Activated T-cell treated with anti-CD3 and anti-CD28 coated beads for 48 hours (primary cell): ENCODE measurements at places on chromosomes 5 and 9.

GRCh38 chr5:31987985-31988710 lies 186.0 kb downstream of the GOLPH3 start:
- no peak for DNase-seq

GRCh38 chr5:165627548-165628170 lies 2122.2 kb downstream of the MAT2B start:
- no peak for DNase-seq

DNA sequence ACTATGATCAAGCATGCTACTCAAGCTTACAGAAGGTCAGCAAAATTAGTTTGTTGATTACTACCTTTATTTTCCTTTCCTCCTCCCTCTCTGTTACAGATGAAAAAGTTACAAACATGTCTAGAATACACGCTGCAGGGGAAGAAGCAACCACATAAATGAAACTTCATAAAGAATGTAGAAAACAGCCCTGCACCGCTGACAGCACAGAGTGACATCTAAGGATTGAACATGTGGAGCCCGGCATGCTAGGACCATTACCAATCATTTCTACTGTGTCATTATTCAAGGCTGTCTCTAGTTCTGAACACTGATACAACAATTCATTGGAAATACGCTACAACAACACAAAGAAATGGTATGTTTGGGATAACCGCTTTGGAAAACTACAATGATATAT lies 261.1 kb downstream of the MLLT3 start:
- DNase-seq = no peak

- no peak for DNase-seq
Observed at GRCh38 chr9:133971981-133972941, 19.9 kb downstream of the VAV2 start.

DNA sequence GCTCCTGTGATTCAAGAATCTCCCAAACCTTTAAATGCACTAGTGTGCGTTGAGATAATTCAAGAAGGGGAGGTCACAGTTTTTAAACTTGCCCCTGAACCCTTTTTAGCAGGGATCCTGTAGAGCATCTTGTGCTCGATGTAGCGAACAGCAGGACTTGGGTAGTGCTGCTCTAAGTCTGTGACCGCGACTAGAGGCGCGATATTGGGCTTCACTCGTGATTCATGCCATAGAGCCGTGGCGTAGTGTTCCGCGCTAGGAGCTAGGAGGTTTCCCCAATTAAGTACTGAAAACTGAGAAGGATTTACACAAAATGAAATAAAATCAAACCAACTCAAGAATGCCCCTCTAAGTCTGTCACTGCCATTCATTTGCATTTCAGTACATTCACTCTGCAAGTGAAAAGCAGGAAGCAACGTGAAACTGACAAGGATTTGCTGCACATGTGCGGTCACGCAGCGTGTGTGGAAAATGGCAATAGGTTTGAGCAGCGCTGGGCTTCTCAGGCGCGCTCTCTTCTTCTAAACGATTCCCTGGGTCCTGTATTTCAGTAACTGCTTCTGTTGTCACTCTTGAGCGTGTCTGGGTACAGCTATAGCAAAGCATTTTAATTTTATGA lies 1135.9 kb upstream of the WWC1 start:
- no peak for DNase-seq

DNA sequence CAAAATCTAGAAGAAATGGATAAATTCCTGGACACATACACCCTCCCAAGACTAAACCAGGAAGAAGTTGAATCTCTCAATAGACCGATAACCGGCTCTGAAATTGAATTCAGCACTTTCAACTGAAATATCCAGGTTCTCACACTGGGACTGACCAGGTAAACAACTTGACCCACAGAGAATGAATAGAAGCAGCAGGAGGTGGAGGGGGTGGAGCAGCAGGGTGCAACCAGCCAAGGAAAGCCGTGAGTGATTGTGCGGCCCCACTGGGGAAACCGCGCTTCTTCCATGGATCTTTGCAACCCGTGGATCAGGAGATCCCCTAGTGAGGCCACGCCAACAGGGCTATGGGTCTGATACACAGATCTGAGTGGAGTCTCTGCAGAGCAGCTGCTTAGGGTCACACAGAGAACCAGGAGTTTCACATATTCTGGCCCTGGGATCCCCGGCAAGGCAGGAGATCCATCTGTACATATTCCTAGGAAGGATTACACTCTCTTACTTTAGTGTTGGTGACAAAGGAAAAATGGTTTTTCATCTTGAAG lies 181.5 kb downstream of the SLCO4C1 start:
- DNase-seq = no peak

GRCh38 chr5:56739990-56740389 lies 75.4 kb upstream of the MAP3K1 start:
- DNase-seq = no peak

DNA sequence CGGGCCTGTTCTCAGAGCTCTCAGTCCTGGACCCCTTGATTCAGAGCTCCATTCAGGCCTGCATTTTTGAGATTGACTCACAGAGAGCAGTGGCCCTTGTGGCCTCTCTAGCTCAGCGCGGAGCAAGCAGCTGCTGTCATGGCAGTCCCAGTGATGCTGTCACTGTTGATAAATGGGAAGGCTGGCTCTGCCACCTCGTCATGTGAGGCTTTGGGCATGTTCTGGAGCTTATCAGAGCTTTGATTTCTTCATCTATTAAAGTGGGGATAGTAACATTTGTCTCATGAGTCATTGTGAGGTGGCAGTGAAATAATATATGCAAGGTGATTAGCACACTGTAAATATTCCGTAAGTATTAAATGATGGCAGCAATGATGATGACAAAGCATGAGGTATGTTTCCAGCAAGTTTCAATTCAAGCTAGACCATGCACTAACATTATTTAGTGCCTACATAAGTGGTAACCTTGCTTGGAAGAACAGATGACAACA lies 126.4 kb upstream of the CXCL14 start:
- no peak for DNase-seq

DNA sequence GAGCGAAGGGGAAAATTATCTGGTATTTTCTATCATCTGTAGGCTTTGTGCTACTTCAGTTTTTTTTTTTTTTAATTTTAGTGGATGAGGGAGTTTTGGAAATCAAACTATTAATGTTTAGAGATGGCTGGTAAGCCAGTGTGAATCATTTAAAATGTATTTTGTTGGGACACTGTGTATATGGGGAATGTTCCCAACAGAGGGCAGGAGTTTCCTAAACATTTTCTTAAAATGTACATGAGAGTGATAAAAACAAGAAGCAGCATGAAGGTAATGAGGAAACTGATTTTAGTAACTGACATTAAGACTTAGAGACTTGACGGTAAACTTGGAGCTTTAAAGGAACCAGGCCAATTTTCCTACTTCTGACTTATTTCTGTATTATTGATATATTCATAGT lies 68.2 kb upstream of the ITGA2 start:
- DNase-seq = no peak

DNA sequence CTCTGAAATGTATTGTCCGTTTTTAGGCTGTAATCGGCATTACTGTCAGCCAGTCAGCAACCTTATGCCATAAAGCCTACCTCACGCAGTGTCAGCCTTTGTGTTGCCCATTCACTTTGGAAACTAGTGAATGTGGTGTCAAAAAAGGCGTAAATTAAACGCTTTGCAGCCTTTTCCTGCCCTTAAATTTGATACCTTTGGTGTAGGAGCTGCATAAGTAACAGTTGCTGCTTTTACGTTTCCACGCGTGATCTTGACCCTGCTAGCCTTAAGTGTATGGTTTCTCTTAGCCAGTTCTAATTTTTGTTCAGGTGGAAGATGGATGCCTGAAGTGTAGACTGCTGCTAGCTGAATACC lies 257.7 kb downstream of the EPB41L4A start:
- no peak for DNase-seq

GRCh38 chr5:9020996-9021395 lies 524.9 kb downstream of the SEMA5A start:
- DNase-seq = no peak

DNA sequence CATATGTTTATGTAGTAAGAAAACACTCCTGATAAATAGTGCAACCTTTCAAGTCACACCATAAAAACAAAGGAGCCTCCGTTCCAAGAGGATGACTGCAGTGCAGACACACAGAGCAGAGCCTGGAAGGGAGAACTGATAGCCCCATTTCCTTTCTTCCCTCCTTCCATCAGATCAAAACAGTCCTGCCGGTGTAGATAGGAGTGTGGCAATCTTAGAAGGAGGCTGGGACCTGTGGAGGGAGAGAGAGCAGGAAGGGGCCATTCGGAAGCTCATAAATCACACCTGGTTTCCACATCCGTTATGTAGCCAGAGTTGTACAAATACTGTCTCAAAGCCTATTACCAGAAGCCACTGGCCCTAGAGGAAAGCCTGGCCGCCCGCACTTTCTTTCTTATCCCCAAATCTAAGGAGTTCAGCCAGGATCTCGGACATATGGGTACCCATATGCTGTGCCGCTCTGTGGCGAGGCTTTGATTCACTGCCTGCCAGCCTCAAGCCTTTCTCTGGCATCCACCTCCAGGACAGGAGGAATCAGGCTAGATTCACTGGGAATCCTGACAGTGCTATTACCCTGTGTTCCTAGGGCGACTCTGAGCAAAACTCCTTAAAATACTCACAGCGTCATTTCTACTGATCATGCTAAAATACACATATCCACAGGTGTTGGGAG lies 26.9 kb downstream of the DAP start:
- no peak for DNase-seq

DNA sequence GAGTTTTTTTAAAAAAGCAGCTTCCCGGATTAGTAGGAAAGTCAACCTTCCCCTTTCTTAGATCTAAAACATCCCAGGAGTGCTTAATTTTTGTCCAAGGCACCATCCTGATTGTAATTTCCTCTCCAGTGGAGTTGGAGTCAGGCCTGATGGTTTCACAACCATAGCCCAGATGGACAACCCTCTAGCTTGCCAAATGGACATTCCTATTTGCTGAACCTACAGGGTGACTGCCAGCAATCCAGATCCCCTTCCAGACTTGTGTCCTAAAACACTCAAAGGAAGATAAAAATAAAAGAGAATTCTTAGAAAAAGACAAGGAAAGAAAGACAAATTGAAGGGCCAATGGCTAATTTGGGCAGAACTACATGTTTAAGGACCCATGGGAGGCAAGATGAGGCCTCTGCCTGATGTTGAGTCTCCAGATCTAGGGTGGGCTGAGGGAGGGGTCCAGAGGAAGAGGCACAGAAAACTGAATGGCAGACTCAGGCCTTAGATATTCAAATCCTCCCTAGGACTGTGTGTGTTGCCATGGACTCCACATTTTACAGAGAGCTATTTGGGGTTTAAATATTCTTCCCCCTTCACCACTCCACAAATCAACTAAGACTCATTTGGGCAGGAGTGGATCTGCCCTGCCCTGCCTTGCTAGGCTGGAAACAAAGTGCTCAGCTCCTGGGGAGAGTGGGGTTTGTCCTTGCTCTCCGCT lies 38.5 kb upstream of the SLC44A1 start:
- DNase-seq = no peak

DNA sequence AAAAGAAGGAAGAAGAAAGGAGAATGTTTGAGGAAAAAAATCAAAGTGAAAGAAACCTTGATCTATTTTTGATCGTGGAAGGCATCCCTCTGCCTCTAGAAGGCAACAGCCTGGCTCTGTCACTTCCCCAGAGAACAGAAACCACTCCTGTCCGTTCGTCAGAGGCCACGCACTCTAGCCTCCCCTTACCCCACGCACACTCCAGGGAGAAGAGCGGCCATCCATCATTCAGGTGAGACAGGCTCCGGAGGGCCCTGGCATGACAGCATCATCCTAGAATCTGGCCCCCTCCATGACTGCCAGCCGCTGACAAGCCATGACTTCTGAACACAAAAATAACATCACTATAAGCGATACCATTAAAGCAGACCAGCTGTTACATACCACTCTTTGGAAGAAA lies 135.8 kb downstream of the ROR2 start:
- no peak for DNase-seq

DNA sequence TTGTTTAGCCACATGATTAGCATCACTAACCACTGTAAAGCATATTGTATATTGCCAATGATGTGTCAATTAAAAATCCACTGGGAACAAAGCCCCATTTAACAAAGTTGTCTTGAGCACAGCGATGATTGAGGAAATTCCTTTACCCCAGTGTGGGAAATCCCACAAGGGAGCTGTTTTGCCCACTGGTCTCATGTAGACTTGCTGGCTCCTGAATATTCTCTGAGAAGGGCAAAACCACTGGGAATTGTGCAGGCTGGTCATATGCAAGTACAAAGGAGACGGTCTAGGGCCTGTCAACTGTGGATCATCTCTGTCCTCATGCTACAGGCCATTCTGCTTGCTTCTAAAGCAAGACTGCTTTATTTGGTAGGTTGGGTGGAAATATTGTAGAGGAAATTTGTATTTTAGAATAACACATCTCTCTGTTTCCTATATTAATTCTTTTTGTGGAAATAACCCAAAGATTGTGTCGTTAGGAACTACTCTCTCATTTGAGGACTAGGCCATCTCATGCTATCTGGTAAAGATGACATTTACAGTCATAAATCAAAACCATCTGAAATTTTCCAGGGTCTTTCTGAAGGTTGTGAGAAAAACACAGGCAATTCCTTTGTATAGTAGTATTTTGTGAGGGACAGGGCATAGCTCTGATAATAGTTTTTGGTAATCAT lies 60.2 kb downstream of the PARP8 start:
- DNase-seq = no peak

- DNase-seq = no peak
Observed at GRCh38 chr9:96064826-96065481, 189.5 kb downstream of the ERCC6L2 start.
